Left colon (tissue), 2 donors: ENCODE measurements at places on chromosomes 11 and 22.

DNA sequence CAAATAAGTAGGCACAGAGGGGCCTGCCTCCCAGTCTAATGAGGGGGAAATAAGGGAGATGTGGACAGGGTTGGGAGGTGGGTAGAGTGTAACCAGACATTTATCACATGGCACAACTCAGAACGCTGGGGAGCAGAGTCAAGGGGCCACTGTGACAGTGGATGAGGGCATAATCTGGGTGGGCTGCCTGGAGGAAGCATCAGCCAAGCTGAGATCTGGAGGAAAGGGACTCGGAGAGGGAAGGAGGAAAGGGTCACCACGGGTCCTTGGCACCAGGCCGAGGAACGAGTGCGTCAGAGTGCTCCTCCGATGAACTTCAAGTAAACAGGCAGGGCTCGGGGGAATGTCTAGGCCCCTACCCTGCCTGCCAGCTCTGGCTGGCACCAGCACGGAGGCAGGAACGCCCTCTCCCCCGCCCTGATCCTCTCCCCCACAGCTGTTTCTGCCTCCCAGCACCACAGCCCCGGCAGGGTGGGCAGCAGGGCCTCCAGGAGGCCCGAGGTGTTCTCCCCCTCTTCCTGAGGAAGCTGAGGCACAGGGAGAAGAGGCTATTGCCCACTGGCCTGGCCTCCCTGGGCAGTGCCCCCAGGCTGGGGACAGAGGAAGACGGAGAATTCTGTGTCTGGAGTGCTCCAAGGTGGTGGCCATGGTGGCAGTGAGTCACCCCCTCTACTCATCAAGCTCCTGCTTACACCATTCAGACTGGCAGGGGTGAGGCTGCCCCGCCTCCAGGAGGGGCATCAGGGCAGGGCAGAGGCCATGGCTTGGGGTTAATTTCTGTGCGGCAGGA is 4.2 kb downstream of the ALDH3B1 start:
- peak; percentile 86 for DNase-seq

GRCh38 chr22:45818424-45819085 is 146.9 kb downstream of the ATXN10 start:
- DNase-seq, result no peak

DNA sequence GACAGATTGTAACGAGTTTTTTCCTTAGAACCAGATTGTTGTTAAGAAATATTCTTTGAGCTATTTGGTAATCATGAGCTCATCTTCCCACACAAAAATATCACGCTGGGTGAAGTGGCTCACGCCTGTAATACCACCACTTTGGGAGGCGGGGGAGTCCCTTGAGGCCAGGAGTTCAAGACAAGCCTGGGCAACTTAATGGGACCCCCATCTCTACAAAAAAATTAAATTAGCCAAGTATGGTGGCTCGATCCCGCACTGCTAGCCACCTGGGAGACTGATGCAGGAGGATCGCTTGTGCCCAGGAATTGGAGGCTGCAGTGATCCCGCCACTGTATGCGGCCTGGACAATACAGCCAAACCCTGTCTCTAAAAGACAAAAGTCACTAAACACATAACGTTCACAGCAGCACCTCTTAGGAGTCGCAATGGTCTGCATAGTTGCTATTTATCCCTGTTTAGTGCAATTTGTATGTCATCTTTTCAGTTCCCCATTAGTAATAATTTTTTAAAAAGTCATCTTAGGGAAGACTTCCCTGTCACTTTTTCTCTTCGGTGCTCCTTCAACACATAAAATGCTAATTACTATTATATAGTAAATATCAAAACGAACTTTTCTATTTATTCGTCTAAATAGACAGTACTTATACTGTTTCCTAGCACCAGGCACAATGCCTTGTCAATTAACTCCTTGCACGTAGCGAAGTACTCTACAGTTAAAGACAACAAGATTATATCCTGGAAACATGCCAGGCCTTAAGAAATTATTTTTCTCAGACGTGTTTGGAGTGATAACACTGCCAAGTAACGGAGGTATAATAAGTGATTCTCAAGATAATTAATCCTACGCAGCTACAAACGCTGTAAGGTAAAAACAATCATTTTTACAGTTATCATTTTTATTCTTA is 1.1 kb downstream of the ST13 start:
- DNase-seq, result no peak

DNA sequence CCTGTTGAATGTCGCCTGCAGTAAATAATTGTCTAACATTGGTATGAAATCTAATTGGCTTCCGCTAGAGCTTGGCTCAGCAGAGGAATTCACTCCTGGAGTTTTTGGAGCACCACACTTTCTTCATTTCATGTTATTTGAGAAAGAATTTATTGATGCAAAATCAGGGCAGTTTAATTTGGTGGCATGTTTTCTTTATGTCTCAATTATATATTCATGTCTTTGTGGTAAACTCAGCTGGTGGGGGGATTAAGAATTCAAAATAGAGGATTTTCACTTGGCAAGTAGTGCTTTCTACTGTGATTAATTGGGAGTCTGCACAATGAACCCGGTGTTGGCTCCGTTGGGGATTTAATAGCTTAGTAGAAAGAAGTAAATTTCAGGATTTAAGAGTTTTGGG is 784.4 kb downstream of the NTM start:
- no peak for DNase-seq

GRCh38 chr11:107017433-107018218 is 650 bp downstream of the GUCY1A2 start:
- no peak for DNase-seq

DNA sequence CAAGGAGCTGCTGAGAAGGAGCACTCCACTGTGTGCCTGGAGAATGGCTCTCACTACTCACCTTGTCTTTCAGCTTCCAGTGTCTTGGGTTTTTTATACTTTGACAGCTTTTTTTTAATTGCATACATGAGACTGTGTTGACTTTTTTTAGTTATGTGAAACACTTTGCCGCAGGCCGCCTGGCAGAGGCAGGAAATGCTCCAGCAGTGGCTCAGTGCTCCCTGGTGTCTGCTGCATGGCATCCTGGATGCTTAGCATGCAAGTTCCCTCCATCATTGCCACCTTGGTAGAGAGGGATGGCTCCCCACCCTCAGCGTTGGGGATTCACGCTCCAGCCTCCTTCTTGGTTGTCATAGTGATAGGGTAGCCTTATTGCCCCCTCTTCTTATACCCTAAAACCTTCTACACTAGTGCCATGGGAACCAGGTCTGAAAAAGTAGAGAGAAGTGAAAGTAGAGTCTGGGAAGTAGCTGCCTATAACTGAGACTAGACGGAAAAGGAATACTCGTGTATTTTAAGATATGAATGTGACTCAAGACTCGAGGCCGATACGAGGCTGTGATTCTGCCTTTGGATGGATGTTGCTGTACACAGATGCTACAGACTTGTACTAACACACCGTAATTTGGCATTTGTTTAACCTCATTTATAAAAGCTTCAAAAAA is 72.6 kb downstream of the NCAPD3 start:
- DNase-seq, result no peak

GRCh38 chr11:995044-995751 is 41.3 kb downstream of the MUC6 start:
- no peak for DNase-seq

DNA sequence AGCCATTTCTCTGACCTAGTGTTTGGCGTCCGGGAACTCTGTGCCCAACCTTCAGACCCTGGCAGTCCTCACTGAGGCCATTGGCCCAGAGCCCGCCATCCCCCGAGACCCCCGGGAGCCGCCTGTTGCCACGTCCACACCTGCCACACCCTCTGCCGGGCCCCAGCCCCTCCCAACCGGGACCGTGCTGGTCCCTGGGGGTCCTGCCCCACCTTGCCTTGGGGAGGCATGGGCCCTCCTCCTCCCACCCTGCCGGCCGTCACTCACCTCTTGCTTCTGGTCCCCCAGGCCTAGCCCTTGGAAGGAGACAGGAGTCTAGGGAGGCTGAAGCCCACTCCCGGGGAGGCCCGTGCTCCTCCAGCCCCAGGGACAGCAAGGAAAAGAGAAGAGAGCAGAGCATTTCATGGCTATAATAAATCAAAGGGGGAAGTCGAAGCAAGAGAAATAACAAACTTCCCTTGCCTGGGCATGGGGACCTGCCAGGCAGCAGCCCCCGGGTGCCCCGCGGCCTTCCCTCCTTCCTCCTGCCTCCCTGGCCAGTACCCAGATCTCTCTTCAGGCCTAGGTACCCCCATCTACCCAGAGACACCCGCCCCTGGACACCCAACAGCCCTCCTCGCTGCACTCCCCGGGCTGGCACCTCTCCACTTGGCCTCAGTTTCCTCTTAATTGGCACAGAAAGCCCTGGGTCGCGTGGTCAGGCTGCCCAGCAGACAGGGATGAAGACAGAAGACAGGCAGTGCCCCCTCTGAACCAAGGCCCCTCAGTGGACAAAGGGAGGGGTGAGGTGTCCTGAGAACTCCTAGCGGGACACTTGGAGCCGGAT is 13.0 kb upstream of the SLC39A13 start:
- no peak for DNase-seq

DNA sequence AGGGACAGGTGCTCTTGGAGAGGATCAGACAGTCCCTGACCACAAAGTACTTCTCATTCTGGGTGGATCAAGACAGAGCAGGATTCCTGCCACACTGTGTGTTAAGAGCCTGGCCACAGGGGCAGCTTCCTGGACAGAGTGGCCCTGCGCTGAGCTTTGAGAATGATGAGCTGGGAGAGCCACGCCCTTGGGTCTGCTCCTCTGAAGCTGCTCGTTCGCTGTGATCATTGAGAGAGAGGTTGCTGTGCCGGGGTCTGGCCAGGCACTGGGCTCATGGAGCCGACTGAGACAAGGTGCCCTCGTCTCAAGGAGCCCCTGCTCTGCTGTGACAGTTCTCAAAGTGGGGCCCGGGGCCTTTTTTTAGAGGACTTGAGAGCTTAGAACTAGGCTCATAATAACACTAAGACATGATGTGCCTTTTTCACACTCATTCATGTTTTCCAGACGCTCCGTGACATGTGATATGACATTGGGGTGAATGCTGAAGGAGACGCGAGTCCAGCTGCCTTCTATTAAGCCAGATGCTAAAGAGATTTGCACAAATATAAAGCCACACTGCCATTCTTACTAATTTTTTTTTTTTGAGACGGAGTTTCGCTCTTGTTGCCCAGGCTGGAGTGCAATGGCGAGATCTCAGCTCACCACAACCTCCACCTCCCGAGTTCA is 1.6 kb upstream of the MFRP start:
- DNase-seq, result no peak

DNA sequence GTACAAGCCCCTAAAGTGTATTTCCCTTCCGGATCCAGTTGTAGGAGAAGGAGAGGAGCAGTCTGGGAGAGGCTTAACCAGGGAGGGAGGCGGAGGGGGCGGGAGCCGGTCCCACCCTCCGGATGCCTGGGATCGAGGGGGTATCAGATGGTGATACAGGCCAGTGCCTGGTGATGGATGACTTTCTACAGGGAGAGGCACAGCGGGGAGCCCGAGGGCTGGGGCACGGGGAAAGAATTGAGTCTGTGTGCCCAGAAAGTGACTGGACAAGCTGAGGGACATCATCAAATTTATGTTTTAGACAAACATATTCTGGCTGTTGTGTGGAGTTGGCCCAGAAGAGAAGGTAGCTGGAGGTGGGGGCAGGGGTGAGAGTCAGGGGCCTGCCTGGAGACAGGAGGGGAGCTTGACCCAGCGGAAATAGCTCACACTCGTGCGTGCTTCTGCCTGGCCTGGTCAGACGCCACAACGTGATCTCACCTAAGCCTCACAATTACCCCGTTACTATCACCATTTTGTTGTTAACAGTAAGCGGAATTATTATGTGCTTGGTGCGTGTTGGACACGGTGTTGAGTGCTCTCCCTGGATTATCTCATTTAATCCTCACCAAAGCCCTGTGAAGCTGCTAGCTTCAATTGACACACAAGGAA is 42.4 kb downstream of the AMPD3 start:
- no peak for DNase-seq

DNA sequence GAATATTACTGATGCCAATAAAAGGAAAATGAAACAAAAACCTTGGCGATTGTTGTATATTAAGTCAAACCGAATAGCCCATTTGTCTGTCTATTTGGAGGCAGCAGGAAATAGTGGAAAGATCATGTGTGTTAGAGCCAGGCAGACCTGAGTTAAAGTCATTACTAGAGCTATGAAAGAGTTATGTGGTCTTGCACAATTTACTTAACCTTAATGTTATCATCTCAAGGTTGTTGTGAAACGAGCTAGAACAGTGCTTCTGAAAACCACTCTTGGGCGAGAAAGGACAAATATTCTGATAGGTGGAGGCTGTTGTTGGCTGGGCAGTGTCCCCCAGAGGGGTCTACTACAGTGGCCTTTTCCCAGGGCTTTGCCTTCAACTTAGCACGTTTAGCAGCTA is 60.0 kb upstream of the NUP160 start:
- no peak for DNase-seq

- DNase-seq, result no peak
These were observed 723 bp upstream of the C22orf31 start for GRCh38 chr22:29062286-29062821.

GRCh38 chr11:8531312-8531711 is 62.7 kb downstream of the STK33 start:
- DNase-seq, result no peak

GRCh38 chr22:23276656-23277582 is 96.6 kb downstream of the BCR start:
- no peak for DNase-seq

DNA sequence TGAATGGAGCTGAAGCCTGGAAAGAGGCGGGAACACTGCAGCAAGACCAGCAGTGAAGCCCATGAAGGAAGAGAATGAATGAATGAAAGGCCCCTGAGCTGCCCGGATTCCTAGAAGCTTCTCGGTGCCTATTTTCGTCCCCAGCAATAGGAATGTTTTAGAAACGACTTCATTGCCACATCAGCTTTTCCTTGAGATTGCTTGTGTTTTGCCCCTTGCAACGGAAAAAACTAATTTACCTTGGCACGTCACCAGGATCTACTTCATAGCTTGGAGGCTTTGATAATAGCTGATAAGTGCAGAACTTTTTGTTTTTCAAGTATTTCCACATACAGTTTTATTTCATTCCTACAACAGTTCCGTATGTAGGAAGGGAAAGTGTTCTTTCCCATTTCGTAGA is 248.9 kb upstream of the NARS2 start:
- no peak for DNase-seq

GRCh38 chr11:73242251-73243092 is 24.4 kb downstream of the P2RY2 start:
- DNase-seq, result peak; percentile 64

- DNase-seq, result no peak
These were observed 165.0 kb downstream of the GRIA4 start for GRCh38 chr11:105774899-105775298.

DNA sequence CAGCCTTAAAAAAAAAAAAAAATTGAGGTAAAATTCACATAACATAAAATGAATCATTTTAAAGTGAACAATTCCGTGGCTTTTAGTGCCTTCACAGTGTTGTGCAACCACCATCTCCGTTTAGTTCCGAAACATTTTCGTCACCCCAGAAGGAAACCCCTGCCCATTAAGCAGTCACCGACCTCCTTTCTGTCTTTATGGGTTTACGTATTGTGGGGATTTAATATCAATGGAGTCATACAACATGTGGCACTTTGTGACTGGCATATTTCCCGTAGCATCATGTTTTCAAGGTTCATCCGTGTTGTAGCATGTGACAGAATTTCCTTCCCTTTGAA is 65.5 kb downstream of the BCR start:
- DNase-seq, result no peak
